ENCODE measurements at places on chromosomes 4 and X. TPM values are rescaled to one million over a fixed set of nuclear protein-coding genes. Genes with fewer than 3 reads are reported as not detected.
A peak's percentile ranks its signal among the peaks of the same experiment; 100 is the strongest.

The VCX gene
- not detected for polyA plus RNA-seq

The PCDH18 gene
- polyA plus RNA-seq, result 0.08 TPM

- DNase-seq, result no peak
- H3K27ac ChIP-seq, result no peak overlapping the region
- H3K27me3 ChIP-seq, result no peaks in the 10 kb centered on the region
- no peaks in the 10 kb centered on the region for H3K4me1 ChIP-seq
Observed at GRCh38 chrX:70656304-70656703, 211.7 kb downstream of the DLG3 start.

DNA sequence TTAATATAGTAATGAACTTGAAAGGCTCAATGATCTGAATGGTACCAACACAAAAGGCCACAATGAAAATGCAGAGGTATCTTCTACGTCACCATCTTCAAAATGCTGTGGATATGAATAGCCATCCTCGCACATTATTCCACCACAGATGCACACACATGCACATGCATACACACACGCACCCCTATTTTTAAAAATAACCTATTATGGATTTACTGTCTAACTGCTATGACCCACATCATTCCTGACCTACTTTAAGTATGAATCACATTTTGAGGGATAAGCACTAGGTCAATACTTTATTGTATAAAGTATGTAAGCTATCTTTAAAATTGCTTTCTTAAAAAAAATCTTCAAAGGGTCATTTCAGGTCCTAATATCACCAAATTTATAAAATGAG lies 24.4 kb upstream of the CORIN start:
- no peaks in the 10 kb centered on the region for H3K4me1 ChIP-seq
- H3K36me3 ChIP-seq, result no peaks in the 10 kb centered on the region
- no peak overlapping the region for H3K4me3 ChIP-seq
- no peaks in the 10 kb centered on the region for H3K27me3 ChIP-seq
- no peak overlapping the region for H3K27ac ChIP-seq
- DNase-seq, result no peak

DNA sequence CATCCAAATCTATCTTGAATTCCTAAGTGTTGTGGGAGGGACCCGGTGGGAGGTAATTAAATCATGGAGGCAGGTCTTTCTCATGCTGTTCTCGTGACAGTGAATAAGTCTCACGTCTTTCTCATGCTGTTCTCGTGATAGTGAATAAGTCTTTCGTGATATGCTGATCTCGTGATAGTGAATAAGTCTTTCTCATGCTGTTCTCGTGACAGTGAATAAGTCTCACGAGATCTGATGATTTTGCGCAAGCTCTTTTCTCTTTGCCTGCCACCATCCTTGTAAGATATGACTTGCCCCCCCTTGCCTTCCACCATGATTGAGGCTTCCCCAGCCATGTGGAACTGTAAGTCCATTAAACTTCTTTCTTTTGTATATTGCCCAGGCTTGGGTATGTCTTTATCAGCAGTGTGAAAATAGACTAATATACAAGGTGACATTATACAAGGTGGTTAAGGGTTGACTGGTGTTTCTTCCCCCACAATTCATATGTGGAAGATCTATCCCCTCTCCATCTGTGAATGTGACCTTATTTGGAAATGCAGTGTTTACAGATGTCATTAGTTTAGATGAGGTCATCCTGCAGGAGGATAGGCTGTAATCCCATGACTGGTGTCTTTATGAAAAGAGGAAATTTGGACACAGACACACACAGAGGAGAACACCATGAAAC lies 27.6 kb downstream of the ARSD start:
- no peak for DNase-seq
- H3K4me1 ChIP-seq, result peaks cover 18% of the 10 kb centered on the region
- H3K4me3 ChIP-seq, result no peak overlapping the region
- H3K36me3 ChIP-seq, result no peaks in the 10 kb centered on the region
- no peak overlapping the region for H3K27ac ChIP-seq
- H3K27me3 ChIP-seq, result no peaks in the 10 kb centered on the region

DNA sequence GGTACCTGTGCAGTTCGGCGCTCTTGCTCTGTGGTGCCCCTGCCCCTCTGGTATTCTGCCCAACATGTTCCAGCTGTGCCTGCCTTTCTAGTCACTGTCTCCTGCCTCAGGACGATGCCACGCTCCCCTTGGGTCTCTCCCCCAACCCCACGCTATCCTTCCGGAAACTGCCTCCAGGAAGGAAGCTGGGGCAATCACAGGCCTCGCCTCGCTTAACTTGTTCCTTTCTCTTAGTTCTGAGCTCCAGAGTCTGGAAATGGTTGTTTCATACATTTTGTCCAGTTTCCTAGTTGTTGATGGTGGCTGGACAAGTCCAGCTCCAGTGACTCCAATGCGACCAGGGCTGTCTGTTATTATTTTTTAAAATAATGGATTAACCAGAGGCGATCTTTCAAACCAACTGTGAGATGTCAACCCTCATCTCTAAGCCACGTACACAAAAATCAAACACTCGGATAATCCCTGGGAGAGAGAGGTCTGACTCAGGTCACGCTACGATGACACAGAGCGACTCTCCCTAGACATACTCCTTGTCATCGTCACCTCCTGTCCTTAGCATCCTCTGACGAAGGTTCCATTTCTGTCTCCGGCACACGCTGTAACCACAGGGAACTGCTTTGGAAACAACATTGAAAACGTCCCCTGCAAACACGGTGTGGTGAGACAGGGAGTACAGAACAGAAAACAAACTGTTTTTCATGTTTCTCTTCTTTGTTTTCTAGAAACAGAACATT lies 62.5 kb downstream of the ABLIM2 start:
- H3K36me3 ChIP-seq, result no peaks in the 10 kb centered on the region
- H3K27me3 ChIP-seq, result no peaks in the 10 kb centered on the region
- H3K4me3 ChIP-seq, result no peak overlapping the region
- peaks cover 5% of the 10 kb centered on the region for H3K4me1 ChIP-seq

DNA sequence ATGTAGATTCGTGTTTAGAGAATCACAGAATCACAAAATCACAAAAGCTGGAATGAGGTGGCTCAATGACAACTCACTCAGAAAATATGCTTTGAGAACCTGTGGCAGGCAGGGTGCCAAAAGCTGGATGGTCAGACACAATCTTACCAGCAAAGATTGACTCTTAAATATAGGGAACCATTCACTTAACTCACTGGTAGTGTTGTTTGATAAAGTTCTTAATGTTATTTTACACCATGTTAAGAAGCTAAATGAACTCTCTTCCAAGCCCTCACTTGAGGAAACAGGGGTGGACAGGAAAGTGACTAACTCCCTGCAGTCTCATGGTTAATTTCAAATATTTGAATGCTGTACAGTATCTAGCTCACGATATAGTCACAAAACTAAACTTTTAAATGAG lies 5.7 kb upstream of the SCOC start:
- H3K27me3 ChIP-seq, result no peaks in the 10 kb centered on the region
- H3K36me3 ChIP-seq, result no peaks in the 10 kb centered on the region
- DNase-seq, result no peak
- no peak overlapping the region for H3K27ac ChIP-seq
- H3K4me3 ChIP-seq, result no peak overlapping the region

DNA sequence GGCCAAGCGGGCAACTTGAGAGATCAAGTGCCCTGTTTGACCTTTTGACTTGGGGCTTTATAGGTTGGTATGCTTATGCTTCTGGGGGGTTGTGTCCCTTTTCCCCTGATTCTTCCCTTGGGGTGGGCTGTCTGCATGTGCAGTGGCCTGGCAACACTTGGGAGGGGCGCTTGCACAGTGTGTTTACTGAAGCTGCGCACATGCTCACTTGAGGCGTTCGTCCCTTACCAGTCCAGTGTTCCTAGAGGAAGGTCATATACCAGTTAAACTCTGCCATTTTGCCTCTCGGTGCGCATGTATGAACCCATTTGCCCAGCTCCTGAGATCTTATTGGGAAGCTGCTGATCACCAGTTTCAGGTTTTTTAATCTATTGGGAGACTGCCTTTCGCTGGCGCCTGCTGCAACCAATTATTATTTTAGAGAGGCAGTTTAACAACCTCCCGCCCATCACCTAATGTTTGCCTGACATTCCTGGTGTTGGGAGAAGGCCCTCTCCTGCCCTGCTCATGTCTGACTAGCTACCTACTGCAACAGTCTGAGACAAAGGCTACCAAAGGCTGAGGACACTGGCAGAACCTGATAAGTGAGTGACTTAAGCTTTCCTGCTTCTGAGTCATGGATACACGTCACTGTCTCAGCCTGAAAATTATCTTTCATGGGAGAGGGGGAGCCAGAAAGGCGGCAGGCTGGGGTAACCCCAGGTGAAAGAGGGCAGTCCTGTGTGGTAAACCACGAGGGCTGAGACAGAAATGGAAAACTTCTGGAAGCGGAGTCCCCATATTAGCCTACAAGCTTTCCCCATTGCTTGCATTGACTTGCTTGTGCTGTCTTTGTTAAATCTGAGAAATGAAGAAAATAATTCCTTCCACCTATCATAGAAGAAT lies 97.6 kb downstream of the CPE start:
- H3K4me1 ChIP-seq, result peaks cover 9% of the 10 kb centered on the region
- H3K27me3 ChIP-seq, result no peaks in the 10 kb centered on the region
- no peak overlapping the region for H3K4me3 ChIP-seq
- DNase-seq, result peak; percentile 60
- no peaks in the 10 kb centered on the region for H3K36me3 ChIP-seq
- H3K27ac ChIP-seq, result peak overlapping the region; percentile 13

DNA sequence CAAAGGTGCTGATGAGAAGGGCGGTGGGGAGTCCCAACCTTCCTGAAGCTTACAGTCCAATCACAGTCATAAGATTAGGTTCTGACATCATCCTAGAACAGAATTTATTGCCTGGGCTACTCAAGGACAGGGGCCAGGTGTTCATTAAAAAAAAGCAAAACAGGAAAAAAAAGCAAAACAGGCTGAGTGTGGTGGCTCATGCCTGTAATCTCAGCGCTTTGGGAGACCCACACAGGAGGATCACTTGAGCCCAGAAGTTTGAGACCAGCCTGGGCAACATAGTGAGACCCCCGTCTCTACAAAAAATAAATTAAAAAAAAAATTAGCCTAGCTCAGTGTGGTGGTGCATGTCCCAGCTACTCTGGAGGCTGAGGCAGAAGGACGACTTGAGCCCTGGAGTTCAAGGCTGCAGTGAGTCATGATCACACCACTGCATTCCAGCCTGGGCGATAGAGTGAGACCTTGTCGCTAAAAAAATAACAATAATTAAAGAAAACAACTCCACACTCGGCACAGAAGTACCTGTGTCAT lies 3.0 kb downstream of the RAB9A start:
- no peak for DNase-seq
- peaks cover 38% of the 10 kb centered on the region for H3K4me1 ChIP-seq
- H3K36me3 ChIP-seq, result peaks cover 2% of the 10 kb centered on the region
- H3K27ac ChIP-seq, result peak overlapping the region; percentile 85
- no peak overlapping the region for H3K4me3 ChIP-seq

GRCh38 chrX:106391284-106391911 lies 220.4 kb upstream of the RADX start:
- no peak for DNase-seq
- H3K27me3 ChIP-seq, result no peaks in the 10 kb centered on the region
- no peak overlapping the region for H3K27ac ChIP-seq
- H3K36me3 ChIP-seq, result no peaks in the 10 kb centered on the region

DNA sequence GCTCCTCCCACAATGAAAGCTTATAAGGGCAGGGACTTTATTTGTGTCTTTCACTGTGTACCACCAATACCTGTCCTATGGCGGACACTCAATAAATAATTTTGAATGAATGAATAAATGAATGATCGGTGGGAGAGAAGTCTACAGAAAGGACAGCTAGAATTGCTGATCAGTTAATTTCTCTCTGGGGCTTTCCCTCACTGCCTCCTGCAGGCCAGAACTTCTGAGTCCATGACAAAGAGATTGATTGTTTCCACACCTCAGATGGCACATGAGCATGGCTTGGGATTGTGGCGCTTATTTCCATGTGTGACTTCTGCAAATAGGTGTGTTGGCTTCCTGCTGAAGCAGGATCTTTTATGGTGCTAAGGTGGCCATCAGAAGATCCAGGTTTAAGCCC lies 6.3 kb downstream of the FAM47E start:
- no peak overlapping the region for H3K4me3 ChIP-seq
- no peak overlapping the region for H3K27ac ChIP-seq
- H3K36me3 ChIP-seq, result no peaks in the 10 kb centered on the region
- H3K27me3 ChIP-seq, result peaks cover 21% of the 10 kb centered on the region
- no peaks in the 10 kb centered on the region for H3K4me1 ChIP-seq
- DNase-seq, result no peak

DNA sequence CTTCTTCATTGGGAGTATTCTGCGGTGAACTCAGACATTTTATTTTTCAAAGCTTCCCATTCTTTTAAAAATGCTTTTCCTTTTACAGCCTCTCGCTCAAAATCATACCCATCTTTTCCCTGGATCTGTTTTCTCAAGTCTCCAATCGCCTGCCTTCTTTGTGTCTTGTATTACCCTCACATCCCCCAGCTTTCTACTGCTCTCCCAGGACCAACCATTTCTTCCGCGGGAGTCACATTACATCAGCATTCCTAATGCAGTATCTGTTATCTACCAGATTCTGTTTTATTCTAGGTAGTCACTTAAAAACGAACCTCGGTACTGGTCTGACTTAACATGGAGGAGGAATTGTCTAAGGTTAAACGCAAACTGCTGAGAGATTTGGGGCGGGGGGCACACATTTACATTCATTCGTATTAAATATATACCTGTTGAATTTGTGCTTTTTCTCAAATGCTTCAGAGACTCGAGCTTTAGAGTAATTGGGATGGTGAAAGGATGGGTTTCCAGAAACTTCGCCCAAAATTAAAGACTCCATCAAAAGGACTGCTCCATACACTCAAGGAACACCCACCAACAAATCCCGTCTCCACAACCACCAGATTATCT lies 493 bp upstream of the UCHL1 start:
- peaks cover 33% of the 10 kb centered on the region for H3K27me3 ChIP-seq
- no peaks in the 10 kb centered on the region for H3K4me1 ChIP-seq
- DNase-seq, result no peak
- no peaks in the 10 kb centered on the region for H3K36me3 ChIP-seq
- no peak overlapping the region for H3K4me3 ChIP-seq
- no peak overlapping the region for H3K27ac ChIP-seq

DNA sequence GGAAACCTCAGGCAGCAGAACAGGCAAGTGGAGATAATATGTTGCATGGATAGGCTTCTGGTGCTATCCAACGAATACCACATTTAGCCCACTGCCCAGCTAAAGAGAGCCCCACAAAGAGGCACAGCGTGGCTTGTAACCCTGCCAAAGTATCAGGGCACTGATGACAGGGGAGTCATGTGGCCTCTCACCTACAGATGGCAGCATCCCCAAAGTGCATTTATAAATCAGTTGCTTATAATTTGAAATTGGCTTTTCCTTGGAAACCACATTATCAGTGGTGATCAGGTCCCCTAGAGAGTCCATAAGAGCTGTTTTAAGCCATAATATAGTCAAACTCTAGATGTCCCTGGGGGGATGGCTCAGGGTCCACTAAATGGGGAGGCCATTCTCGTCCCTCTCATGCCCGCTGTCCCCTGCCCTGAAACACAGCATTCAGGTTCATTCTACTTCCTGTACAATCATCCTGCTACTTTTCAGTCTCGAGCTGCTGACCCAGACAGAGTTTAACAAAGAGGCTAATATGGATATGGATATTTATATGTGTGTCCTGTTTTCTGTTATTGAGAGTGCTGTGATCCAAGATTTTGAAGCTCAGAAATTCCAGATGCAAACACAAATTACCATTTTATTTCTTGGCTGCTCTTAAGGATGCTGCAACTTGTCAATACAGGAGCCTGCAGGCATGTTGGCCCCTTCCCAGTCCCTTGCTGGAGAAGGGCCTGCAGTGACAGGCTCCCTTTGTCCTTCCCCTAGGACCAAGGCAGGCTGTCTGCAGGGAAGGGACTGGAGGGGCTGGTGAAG lies 28.5 kb downstream of the SRPX start:
- H3K36me3 ChIP-seq, result no peaks in the 10 kb centered on the region
- H3K4me3 ChIP-seq, result no peak overlapping the region
- no peak for DNase-seq
- no peak overlapping the region for H3K27ac ChIP-seq
- H3K27me3 ChIP-seq, result no peaks in the 10 kb centered on the region
- peaks cover 4% of the 10 kb centered on the region for H3K4me1 ChIP-seq
